GDM1 (cell line): ENCODE measurements at places on chromosomes 5 and 9.

DNA sequence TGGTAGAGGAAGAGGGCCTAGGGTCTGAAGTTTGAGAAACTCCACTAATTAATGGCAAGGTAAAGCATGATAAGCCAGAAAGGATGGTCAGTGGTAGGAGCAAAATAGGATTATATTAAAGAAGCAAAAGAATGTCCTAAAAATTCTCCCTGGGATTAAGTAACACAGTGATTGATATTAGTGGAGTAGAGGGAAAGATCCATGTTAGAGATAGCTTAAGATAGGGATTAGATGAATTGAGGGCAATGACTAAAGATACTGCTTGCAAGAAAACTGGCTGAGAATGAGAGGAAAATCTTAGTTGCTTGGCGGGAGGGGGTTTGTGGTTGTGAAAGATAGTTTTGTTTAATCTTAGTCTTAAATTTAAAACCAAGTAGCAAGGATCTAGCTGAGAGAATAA is 255.6 kb downstream of the EPB41L4A start:
- DNase-seq: no peak

DNA sequence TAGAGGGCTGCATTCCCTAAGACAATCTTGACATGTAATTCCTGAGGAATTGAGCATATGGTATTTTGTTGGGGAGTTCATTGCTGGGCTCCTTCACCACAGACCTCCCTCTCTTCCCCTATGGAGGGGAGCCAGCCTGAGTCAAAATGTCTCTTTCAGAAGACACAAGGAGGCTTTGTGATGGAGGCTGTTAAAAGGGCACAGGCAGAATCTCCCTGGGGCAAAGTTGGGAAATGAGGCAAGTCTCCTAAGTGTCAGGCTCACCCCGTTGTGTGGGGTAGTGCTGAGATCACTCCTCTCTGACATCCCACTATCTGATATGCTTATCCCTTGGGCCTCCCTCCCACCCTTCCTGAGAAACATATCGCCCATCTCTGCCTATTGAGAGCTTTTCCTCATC is 30.6 kb downstream of the GFRA3 start:
- no peak for DNase-seq

DNA sequence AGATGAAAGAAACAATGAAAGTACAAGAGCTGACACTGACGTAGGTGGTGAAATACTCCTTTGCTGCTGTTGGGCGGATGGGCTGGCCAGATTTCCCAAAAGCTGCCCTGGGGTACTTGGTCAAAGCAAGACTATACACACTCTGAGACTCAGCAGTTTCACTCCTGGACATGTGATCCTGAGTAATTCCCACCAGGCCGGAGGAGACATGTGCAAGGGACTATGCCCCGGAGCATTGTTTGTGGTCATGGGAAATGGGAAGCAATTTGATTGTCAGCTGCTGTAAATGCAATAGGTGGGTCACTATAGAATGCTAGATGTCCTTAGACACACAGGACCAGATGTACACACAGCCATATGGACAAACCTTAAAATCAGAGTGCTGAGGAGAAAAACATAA is 116.1 kb downstream of the DCP2 start:
- DNase-seq: no peak

DNA sequence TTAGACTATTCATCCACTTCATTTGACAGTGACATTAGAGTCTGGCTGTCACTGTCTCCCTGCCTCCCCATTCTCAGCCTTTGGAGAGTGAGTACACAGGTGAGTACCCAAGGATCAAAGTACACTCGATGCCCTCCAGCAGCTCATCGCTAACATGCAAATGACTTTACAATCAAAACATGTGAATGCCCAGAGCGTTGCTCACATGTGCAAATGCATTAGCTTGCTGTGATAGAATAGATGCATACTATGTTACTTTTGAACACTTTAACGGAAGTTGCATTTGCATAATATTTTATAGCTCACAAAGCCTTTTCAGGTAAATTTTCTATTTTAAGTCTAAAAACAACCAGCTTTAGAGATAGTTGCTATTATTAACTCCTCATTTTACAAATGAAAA is 107.6 kb downstream of the SYK start:
- no peak for DNase-seq

GRCh38 chr5:14738050-14738449 is 73.5 kb downstream of the OTULIN start:
- no peak for DNase-seq

GRCh38 chr9:133113949-133114885 is 6.8 kb downstream of the RALGDS start:
- DNase-seq: no peak

DNA sequence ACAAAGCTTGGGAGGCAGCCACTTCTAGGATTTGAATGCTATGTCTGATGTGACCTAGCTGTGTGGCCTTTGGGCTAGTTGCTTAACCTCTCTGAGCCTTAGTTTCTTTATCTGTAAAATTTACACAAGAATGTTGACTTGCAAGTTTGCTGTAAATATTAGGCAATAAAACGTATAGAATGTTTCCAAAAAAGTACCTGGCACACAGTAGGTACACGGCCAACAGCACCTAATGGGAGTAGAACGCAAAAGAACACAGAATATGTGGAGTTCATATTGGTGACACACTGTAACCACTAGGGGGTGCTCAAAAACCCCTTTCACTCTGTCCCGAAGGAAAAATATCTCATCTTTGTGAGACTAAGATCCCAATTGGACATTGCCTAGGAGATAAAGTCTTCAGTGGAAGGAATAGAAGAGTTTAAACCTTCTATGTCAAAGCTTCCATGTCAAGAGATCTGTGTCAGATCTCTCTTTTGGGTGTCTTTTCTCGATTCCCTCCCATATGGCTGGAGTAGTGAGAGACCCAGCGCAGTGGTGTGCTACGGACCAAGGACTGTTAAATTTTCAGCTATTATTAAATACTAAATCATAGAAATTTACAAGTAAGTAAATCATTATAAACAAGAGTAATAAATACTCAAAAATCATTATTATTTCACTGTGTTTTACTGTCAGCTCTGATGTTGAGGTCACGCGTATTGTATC is 145.4 kb upstream of the RAD23B start:
- DNase-seq: no peak

GRCh38 chr5:115469904-115470516 is 74.6 kb downstream of the FEM1C start:
- DNase-seq: no peak

GRCh38 chr5:171484460-171484899 is 65.0 kb downstream of the FGF18 start:
- no peak for DNase-seq
